CD8-positive, alpha-beta memory T cell (primary cell): ENCODE measurements at places on chromosomes 1 and 21.

DNA sequence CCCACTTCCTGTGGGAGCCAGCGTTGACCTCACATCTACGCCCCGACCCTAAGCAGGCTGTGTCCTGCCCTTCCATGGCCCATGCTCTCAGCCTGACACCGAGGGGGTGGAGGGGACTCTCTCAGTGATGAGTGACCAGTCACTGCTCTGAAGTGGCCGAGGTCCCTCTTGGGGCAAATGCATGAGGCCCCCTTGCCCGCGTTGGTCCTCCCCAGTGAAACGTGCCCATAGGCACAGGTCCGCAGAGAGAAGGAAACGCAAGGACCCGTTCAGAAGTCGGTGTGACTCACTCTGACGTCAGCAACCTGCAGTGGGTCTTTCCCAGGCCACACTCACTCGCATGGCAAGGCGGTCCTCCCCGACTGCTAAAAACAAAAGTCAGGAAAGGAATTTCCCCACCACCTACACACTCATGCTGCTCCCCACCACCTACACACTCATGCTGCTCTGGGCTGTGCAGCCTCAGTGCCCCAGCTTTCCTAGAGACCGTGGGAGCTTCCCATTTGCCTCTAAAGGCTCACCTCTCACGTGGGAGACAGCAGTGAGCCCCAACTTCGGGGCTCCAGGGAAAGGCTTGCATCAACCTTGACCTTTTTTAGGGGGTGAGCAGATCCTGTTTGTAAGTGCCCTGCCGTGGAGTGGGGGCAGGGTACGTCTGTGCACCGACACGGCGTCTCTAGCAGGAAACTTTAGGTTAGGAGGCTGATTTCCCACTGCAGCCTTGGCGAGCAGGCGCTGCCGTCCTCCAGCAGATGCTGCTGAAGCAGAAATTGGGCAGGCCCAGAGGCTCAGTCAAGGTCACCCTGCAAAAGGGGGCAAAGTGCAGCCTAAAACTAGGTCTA is 11.4 kb downstream of the UBASH3A start:
- H3K4me1 ChIP-seq, result peaks cover 96% of the 10 kb centered on the region
- peak; percentile 96 for DNase-seq
- H3K36me3 ChIP-seq, result peaks cover 83% of the 10 kb centered on the region

DNA sequence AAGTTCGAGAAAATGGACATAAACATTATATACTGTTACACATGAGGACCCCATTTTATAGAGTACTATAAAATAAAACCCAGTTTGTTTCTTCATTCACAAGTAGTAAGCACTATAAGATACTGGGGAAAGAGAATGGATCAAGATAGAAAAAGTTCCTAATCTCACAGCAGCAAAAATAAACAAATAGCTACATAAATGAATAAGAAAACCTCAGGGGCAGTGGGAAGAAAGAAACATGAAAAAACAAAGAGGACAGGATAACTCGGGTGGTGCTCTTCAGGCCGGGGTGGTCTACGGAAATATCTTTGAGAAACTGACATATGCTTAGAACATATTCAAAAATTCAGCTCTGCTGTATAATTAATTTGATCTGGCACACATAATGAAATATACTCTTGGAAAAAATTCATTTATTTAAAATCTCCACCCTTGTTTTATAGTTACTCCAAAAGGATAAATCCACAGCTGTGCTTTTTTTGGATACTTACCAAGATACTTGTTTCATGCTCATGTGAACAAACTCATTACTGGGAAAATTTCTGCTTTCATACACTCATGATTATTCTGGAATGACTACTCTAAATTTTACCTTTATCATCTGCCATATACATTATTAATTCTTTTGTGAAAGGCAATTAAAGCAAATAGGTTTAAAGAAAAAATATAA is 20.0 kb downstream of the CEP170 start:
- no peak overlapping the region for H3K27ac ChIP-seq
- H3K4me3 ChIP-seq, result no peak overlapping the region
- H3K27me3 ChIP-seq, result no peaks in the 10 kb centered on the region

DNA sequence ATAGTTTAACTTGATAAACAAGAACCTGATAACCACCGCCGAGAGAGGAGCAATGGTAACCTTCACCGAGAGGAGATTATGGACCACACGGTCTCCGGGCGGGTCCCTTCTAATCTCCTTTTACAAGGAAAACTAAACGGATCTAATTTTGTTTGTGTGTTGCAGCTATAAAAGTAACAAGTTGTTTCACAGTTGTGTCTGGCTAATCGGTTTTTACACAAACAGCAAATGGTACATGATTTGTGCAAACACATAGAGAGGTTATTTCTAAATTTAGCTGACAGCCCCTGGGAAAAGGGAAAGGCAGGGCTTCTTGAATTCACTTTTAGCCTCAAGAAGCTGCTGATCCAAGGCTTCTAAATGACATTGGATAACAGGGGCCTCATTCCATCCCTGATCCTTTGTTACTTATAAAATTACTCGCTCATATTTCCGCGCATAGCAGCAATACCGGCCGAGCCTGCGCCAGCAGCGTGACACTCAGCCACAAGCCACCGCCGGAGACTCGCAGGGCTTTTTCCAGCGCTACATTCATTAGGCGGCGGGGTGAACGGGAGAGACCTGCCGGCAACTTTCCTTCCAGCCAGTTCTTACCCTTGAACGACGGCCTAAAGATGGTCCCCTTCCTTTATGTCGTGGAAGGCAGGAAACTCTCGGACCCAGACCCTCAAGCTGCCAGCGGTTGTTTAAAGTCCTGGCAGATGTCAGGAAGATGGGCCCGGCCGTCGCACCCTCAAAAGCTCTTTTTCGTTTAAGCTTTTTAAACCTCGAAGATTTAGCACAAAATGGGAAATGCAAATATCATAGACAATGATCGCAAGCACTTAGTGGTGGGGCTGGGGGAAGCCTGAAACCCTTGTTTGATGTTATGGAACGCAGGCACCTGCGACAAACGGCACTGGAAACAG is 4.4 kb downstream of the FOXD3 start:
- peaks cover 16% of the 10 kb centered on the region for H3K4me1 ChIP-seq
- H3K27me3 ChIP-seq, result peaks cover 72% of the 10 kb centered on the region
- H3K27ac ChIP-seq, result no peak overlapping the region
- no peak for DNase-seq
- H3K4me3 ChIP-seq, result no peak overlapping the region
- H3K36me3 ChIP-seq, result no peaks in the 10 kb centered on the region

DNA sequence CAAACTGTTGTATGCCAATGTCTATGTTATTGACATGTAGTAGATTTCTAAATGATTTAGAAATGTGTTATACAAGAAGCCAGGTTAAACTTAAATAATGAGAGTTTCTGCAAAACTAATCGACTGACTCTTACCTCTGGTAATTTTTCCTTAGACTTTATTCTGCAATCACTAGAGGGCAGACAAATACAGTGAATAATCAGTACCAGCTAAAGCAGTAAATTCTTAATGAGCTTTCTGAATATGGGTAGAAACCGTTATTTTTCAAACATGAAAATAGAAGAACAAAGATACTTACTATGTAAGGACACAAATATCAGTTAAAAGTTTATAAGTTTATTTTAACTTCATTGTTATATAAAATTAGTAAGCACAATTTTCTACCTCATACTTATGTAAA is 97.9 kb upstream of the RGS1 start:
- no peaks in the 10 kb centered on the region for H3K36me3 ChIP-seq
- H3K4me1 ChIP-seq, result no peaks in the 10 kb centered on the region
- no peaks in the 10 kb centered on the region for H3K27me3 ChIP-seq

GRCh38 chr1:232473324-232473723 is 156.6 kb downstream of the SIPA1L2 start:
- H3K4me1 ChIP-seq, result no peaks in the 10 kb centered on the region
- H3K4me3 ChIP-seq, result no peak overlapping the region
- H3K27me3 ChIP-seq, result no peaks in the 10 kb centered on the region

- DNase-seq, result no peak
- H3K27me3 ChIP-seq, result no peaks in the 10 kb centered on the region
- H3K27ac ChIP-seq, result no peak overlapping the region
- H3K36me3 ChIP-seq, result no peaks in the 10 kb centered on the region
- H3K4me1 ChIP-seq, result no peaks in the 10 kb centered on the region
These were observed 65.7 kb upstream of the CYP2J2 start for GRCh38 chr1:59992040-59992820.

- H3K4me3 ChIP-seq, result no peak overlapping the region
- no peak overlapping the region for H3K27ac ChIP-seq
- DNase-seq, result no peak
- H3K27me3 ChIP-seq, result no peaks in the 10 kb centered on the region
These were observed 5.5 kb downstream of the SH2D2A start for GRCh38 chr1:156811168-156811567.

DNA sequence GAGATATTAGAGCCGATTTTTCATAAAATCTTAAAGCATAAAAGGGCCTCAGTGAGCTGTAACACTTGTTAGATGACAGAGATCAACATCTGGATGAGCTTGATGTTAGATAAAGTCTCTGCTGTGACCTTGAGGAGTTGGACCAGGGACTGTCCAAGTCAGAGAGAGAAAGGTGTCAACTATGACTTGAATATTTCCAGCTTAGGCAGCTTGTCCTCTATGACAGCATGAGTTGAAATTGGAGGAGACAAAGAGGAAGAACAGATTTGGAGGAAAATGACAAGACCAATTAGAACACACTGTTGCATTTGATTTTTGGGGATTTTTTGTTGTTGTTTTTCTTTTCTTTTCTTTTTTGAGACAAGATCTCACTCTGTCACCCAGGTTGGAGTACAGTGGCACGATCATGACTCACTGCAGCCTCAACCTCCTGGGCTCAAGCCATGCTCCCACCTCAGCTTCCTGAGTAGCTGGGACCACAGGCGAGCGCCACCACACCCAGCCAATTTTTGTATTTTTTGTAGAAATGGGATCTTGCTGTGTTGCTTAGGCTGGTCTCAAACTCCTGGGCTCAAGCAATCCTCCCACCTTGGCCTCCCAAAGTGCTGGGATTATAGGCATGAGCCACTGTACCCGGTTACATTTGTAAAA is 35.3 kb upstream of the CLIC4 start:
- H3K36me3 ChIP-seq, result no peaks in the 10 kb centered on the region
- DNase-seq, result no peak
- no peaks in the 10 kb centered on the region for H3K4me1 ChIP-seq
- no peak overlapping the region for H3K4me3 ChIP-seq
- H3K27ac ChIP-seq, result no peak overlapping the region
- H3K27me3 ChIP-seq, result no peaks in the 10 kb centered on the region

DNA sequence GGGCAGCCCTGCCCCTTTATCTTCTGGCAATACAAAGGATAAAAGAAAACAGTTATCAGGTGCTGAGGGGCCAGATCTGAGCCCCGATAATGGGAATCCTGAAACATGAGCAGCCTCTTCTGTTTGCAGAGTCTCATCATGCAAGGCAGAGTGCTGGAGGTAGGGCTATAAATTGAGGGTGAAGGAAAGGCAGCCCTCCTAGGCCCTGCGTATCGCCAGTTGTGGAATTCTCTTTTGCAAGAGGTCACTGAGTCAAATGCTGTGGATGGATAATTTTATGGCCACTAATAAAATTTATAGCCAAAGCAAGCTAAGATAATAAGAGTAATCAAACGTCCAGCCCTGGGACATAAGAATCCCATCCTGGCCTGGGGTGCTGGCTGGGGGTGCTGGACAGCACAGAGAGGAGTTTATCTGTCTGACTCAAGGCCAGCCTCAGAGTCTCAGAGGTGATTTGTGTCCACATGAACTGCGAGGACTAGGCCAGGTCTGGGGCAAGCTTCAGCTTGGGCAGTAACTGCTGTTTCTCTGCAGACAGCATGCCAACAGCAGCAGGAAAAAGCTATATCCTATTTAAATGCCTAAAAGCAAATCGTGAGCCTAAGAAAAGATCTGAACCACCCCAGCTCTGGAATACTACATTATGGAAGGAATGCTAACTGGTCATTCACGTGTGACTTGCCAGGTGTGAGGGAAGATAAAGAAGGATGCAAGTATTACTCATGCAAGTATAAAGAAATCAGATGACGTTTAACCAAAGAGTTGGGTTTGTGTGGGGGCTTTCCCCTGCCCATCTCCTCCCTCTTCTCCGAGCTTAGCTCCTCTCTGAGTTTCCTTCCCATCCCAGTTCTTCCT is 254.8 kb downstream of the KIF26B start:
- no peaks in the 10 kb centered on the region for H3K36me3 ChIP-seq
- no peaks in the 10 kb centered on the region for H3K4me1 ChIP-seq
- no peaks in the 10 kb centered on the region for H3K27me3 ChIP-seq

GRCh38 chr1:214923278-214923915 is 159.1 kb upstream of the KCNK2 start:
- H3K27ac ChIP-seq, result no peak overlapping the region
- no peaks in the 10 kb centered on the region for H3K27me3 ChIP-seq
- H3K4me3 ChIP-seq, result no peak overlapping the region
- no peaks in the 10 kb centered on the region for H3K36me3 ChIP-seq
- DNase-seq, result no peak
- H3K4me1 ChIP-seq, result no peaks in the 10 kb centered on the region

- H3K27ac ChIP-seq, result no peak overlapping the region
- no peaks in the 10 kb centered on the region for H3K36me3 ChIP-seq
- H3K4me1 ChIP-seq, result no peaks in the 10 kb centered on the region
- no peak for DNase-seq
- no peak overlapping the region for H3K4me3 ChIP-seq
- no peaks in the 10 kb centered on the region for H3K27me3 ChIP-seq
These were observed 349.7 kb upstream of the C1orf87 start for GRCh38 chr1:60423146-60423780.

DNA sequence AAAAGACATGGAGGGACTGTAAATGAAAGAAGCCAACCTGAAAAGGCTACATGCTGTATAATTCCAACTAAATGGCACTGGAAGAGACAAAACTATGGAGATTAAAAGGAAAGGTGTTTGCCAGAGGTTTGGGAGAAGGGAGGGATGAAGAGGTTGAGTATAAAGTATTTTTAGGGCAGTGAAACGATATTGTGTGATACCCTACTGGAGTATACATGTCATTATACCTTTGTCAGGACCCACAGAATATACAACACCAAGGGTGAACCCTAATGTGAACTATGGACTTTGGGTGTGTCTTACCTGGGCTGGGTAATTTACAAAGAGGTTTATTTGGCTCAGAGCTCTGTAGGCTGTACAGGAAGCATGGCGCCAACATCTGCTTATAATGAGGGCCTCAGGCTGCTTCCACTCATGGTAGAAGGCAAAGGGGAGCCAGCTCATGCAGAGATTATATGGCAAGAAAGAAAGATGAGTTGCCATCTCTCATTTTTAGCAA is 73.4 kb downstream of the CD2 start:
- DNase-seq, result no peak
- H3K27me3 ChIP-seq, result no peaks in the 10 kb centered on the region
- H3K27ac ChIP-seq, result peak overlapping the region; percentile 71
- peaks cover 17% of the 10 kb centered on the region for H3K4me1 ChIP-seq
- H3K4me3 ChIP-seq, result no peak overlapping the region
- no peaks in the 10 kb centered on the region for H3K36me3 ChIP-seq
